ENCODE measurements at places on chromosomes 16 and 17. TPM values are rescaled to one million over a fixed set of nuclear protein-coding genes. Genes with fewer than 3 reads are reported as not detected.

- peak; percentile 76 for DNase-seq
Measured at GRCh38 chr17:63425483-63425882, 20.6 kb downstream of the CYB561 start.

DNA sequence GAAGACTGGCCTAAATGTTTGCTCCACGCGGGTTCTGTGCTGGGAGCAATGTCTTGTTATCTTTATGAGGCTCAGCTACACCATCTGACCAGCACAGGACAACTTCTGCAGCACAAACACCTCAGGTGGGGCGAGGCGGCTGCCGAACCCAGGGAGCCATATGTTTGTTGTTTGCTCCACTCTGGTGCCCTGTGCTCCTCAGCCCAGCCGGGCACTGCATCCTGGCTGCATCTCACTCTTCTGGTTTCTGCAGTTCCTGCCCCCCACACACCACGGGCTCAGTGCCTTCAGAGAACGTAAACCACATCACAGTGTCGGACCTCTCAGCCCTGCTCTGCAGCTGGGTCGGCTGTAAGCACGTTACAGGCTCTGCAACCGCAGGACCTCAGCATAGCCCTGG lies 32.4 kb downstream of the MXRA7 start:
- DNase-seq: peak; percentile 14

- DNase-seq: no peak
Measured at GRCh38 chr17:64117981-64118979, 11.7 kb downstream of the ERN1 start.

DNA sequence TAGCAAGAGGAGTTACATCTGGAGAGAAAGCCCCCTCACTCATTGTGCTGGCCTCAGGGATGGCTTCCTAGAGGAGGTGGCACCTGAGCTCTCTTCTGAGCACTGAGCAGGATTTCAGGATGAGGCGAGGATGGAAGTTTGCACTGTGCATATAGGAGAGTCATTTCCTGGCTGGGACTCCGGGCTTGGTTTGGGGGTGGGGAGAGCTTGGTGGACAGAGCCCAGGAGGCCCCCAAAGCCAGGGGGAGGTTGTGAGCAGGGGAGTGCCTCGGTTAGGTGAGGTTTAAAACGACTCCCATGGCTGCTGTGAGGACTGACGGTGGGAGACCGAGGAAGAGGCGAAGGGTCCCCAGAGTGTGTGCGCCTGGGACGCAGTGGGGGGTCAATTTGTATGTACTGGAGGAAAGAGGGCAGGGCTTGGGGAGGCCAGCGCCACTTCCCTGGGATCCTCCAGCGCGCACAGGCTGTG lies 1.2 kb downstream of the CAMKK1 start:
- DNase-seq: no peak

JPH3 gene
- total RNA-seq: not detected

GNAO1 gene
- 3.0 TPM for total RNA-seq

FBXO39 gene
- 0.54 TPM for total RNA-seq

- no peak for DNase-seq
Measured at GRCh38 chr17:65533852-65534457, 27.5 kb downstream of the AXIN2 start.

KRT12 gene
- not detected for total RNA-seq

- DNase-seq: no peak
Measured at GRCh38 chr17:50462446-50462845, 6.2 kb downstream of the CHAD start.

Data from CD4-positive, CD25-positive, alpha-beta regulatory T cell (primary cell).